ENCODE measurements at places on chromosomes 6 and 20.

- no peak for DNase-seq
Measured at GRCh38 chr6:105793130-105793529, 293.0 kb upstream of the PRDM1 start.

DNA sequence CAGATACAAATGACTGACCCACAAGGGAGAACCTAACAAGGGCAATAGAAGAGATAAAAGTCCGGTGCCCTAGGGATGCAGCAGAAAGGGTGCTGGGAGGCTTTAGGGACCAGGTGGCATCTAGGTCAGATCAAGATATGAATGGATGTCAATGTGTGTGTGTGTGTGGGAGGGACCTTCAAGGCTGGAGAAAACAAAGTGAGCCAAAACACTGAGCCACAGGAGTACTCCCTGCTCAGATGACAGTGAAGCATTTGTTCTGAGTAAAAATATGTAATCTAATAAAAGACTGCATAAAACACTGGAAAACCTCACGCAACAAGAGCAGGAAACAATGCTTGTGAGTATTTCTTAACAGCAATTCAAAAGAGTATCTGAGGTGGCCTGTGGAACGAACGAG, 28.2 kb downstream of the ZNF337 start:
- DNase-seq: no peak

GRCh38 chr20:9134346-9134745, 65.5 kb downstream of the PLCB4 start:
- no peak for DNase-seq

GRCh38 chr20:37484331-37484730, 36.7 kb upstream of the NNAT start:
- DNase-seq: no peak

GRCh38 chr6:53327017-53327395, 21.7 kb downstream of the ELOVL5 start:
- DNase-seq: peak; percentile 77

DNA sequence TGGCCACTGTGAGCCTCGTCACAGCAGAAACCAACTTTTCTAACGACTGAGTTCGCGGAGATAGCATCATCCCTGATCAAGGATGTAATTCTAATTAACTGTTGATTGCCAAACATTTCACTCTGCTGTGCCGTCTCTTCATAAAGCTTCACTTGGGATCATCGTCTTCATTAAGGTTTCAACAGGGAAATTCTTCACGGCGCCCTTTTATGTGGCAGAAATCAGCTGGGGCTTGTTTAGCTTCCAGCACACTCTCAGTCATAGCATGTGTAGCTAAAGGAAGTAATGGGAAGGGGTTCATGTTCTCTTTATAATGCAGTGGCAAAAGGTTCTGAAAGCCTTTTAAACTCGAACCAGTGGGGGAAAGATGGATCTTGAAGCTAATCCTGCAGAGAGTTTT, 8.9 kb upstream of the ADRM1 start:
- DNase-seq: no peak

GRCh38 chr6:1641343-1641885, 31.7 kb downstream of the FOXC1 start:
- peak; percentile 81 for DNase-seq

DNA sequence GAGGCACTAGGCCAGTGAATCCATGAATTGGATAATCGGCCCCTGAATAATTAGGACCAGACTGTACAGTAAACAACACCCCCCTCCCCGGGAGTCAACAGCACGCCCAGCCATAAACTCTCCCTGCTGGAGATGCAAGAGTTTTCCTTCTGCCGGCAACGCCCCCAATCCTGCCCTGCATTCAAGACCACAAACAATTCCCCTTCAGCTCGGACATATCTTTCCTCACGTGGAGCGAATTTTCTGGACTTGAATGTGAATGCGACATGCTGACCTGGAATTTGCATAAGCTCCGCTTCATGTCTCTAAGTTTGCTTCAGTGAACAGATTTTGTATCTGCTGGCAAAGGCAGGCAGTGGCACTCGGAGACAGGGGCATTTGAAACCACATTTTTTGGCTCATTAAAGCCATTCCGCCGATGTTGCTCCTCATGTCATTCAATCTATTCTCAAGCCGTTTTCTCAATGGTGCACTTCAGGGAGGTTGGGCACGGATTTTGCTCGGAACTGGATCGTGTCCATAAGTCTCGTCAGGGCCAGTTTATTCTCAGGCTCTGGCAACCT, 38.0 kb upstream of the GMPR start:
- no peak for DNase-seq

- no peak for DNase-seq
Measured at GRCh38 chr20:50014570-50015562, 32.1 kb downstream of the SNAI1 start.

GRCh38 chr6:124200661-124201060, 397.0 kb downstream of the NKAIN2 start:
- DNase-seq: no peak

GRCh38 chr6:101799531-101799930, 406.0 kb downstream of the GRIK2 start:
- no peak for DNase-seq

- peak; percentile 71 for DNase-seq
Measured at GRCh38 chr6:125598422-125598821, 151.0 kb upstream of the HEY2 start.

DNA sequence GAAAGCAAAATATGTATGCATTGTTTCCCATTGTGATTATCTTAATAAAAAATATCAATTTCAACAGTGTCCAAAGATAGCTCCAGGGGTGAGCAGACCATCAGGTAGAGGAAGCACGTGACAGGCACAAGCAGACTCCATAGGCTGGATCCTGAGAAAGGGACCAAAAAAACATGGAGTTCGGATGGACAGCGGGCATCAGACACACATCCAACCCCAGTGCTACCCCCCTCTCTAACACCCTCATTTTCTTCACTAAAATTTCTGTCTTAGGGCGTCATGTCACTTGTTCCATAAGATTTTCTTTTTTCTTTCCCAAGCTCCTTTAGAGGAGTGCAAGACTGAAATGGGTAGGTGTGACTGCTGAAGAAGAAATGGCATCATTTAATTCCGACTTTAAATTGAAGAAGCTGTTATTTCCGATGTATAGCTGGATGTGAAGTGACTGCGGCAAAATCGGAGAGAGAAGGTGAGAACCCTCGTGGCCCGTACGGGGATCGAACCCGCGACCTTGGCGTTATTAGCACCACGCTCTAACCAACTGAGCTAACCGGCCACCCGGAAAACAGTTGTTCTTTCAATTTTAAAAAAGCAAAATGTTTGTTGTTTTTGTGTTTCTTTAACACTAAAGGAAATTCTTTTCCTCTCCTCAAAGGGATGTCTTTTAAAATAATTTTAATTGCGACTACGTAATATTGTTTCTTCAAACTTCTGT, 10.3 kb upstream of the PRSS16 start:
- DNase-seq: peak; percentile 71

DNA sequence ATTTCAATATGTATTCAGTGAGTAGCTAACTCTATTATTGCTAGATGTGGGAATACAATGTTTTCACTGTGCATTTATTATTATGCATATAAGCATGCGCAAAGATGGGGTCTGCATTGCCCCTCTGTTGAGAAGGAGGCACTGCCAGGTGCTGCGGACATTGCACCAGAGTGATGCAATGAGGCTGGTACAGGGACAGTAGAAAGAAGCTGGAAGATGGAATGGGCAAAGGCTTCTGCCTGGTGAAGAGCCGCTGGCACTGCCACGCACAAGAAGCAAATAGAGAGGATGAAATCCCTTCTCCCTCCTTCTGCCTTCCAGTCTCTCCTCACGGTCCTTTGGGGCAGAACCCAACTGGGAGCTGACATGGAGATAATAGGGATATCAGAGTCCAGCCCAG, 154.5 kb upstream of the TNFAIP3 start:
- DNase-seq: no peak

DNA sequence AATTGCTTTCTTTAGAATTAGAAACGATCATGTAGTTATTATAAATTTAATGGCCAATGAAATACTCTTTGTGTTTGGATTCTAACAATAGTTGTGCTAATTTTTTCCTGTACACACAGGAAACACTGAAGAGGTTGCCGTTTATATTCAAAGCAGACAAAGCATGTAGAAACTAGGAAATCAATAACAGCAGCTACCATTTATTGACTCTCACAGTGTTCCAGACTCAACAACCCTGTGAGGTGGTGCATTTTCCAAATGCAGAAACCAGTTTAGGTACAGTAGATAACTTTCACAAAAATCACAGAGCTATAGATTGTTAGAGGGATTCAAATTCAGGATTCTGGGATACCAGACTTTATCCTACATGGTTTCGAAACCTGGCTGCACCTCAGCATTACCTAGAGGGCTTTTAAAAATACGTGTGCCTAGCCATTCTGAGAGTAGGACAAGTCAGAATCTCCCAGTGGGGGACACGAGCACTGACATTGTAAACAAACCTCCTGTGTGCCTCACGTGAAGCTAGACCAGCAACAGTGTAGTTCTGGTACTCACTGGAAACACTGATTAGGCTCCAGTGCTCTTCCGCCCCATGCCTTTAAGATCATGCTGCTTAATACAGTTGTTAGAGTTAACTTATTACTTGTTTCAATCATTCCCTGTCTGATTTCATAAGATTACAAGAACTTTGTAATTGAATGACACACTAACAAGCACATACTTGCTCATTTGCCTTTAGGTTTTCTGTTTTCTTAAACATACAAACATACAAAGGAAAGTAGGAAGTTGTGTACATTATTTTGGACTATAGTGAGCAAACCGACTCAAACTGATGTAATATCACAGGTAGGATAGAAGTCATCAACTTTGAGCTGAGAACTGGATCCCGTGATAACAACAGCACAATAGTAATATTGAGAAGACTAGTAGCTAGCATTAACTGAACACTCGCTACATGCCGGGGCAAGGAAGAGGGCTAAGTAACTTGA, 65.8 kb downstream of the MAP3K4 start:
- DNase-seq: peak; percentile 61

DNA sequence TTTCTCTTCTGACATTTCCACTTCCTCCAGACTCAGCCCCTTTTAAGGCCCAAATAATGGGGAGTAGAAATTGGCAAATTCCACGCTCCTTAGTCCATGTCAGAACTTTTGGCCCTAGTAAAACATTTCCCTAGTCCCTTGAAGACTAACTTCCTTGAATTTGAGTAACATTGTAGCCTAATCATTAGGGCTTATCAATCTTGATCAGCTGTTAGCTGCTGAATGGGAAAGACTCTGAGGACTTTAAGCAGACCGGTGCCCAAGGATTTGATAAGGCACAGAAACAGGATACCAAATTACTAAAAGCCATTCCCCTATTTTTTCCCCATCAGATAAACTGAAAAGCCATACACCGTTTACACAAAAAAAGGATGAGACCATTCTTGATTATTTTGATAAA, 37.0 kb upstream of the ECI2 start:
- DNase-seq: no peak

- peak; percentile 8 for DNase-seq
Measured at GRCh38 chr6:78910591-78911171, 43.3 kb downstream of the IRAK1BP1 start.

DNA sequence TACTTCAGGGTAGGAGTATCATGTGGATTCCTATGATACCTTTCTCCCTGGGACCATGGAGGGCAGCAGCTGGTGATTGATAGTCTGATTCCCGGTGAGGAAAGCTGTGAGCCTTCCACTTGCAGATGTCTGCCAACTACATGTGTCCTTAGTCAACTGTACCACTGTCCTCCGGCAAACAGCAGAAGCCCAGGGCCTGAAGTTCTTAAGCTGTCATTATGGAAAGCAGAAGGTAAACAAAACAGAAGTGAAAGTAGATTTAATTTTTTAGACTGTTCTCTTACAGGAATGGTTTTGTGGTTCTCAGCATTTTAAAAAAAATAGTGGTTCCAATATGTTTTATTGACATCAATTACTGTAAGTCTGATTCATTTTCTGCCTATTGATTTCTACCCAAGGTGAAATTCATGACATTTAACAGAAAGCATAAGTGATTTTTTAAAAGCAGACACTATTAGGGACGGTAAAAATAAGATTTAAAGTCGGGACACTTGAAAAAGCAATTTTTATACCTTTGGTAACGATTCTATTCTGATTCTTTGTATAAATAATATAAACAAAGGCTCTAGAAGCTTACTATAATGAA, 36.6 kb downstream of the PTPN1 start:
- DNase-seq: no peak

GRCh38 chr20:45347297-45347935, 808 bp downstream of the SDC4 start:
- DNase-seq: no peak

DNA sequence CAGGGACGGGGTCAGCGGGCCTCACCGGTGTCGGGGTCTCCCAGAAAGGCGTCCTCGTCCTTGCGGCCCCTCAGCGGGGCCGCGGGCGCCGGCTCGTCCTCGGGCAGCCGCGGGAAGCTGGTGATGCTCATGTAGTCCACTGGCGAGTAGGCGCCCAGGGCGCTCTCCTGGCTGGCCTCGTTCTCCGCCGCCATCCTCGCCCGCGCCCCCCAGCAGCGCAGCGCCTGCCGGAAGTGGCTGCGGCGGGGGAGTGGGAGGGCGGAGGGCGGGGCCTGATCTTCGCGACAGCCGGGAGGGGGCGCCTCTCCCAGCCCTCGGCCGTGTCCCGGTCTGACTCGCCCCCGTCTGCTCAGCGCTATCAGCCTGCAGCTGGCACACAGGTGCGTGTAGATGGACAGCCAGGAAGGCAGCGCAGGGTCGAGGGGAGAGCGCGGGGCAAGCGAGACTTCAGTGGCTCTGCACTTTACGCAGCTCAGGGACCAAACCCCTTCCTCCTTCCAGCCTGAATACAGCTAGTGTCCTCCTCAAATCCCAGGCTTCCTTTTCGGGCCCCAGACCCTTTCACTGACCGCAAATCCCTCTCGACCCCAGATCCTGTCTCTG, at the start of gene GGT7:
GGT7 (minus strand) TSS at position 235 of the 603 bp plus-strand sequence; CDS start at position 194, 41 bp downstream.
- peak; percentile 58 for DNase-seq

- no peak for DNase-seq
Measured at GRCh38 chr20:60540591-60540990, 582.4 kb downstream of the CDH26 start.

- no peak for DNase-seq
Measured at GRCh38 chr20:47156301-47157137, 200.0 kb downstream of the ZMYND8 start.

DNA sequence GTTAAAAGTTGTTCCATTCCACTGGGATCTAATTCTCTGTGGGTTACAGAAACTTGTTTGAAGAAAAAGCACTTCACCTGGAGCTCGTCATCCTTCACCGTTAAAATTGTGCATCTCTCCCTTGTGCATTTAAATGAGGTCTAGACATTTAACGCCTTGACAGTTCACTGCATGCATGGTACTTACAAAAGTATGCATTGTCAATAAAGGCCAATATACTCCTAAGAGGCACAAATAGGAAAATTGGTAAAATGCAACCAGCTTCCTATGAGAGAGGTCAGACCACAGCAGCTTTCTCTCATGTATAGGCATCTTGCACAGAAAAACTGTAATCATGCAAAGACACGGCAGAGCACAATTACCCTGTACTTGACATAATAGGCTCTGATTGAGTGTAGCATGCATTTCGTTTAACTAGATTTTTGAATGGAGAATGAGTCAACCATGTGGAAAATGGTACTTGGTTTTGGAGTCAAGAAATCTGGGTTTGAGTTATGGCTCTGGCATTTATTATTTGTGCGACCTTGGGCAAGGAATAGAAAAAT, 378.5 kb downstream of the RFPL4B start:
- DNase-seq: no peak

- DNase-seq: no peak
Measured at GRCh38 chr20:36147690-36148089, 6.8 kb upstream of the EPB41L1 start.

Data from mammary epithelial cell (primary cell).